ENCODE measurements at places on chromosomes 2 and 18. TPM values are rescaled to one million over a fixed set of nuclear protein-coding genes. Genes with fewer than 3 reads are reported as not detected.

- DNase-seq: no peak
Measured at GRCh38 chr2:190996338-190996946, 17.5 kb downstream of the STAT1 start.

DNA sequence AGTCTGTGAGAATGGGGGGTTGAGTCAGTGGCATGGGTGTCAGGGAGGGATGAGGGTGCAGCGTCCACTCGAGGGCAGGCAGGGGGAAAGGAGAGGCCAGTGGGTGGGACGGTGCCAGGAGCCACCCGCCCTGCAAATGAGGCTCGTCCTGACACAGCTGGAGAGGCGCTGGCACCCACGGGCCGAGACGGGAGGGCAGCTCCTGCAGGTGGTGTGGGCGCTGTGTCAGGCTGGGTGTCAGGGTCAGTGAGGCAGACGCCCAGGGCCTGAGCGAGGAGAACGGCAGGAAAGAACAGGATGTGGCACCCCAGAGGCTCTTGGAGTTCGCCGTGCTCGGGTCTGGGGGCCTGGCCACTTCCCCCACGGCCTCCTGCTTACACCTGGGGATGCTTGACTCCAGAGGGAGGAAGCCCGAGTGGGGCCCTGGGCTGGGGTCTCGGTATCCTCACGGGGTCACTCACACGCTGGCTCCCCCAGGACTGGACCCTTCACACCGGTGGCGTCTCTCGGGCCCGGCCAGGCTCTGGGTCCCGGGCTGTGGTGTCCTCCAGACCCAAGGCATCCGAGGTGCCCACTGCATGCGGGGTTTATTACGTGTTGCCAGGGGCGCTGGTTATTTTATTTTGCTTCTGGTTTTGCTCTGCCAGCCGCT, 130.5 kb upstream of the CTDP1 start:
- no peak for DNase-seq

DNA sequence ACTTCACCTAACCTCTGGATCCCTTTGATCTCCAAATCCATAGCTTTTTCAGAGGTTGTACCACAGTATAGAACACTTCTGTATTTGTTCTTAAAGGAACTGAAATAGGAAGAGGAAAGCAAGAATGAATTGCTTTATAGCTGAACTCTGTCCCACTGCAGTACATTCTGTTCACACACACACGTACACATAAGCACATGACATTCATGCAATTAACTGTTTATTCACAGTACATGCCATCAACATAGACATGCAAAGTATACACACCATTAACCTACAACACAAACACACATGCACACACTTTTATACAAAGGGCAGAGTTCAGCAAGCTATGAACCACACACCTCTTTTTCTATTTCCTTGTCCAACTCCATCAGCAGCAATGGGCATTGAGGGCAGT, 43.2 kb downstream of the MRPL33 start:
- DNase-seq: no peak

STEAP3 gene
- total RNA-seq: 0.90 TPM

Data from activated naive CD8-positive, alpha-beta T cell treated with anti-CD3 and anti-CD28 coated beads for 36 hours (primary cell).